ENCODE measurements at places on chromosomes 4 and X. TPM values are rescaled to one million over a fixed set of nuclear protein-coding genes. Genes with fewer than 3 reads are reported as not detected.

- no peak for DNase-seq
Observed at GRCh38 chrX:108178143-108178498, 86.5 kb downstream of the ATG4A start.

DNA sequence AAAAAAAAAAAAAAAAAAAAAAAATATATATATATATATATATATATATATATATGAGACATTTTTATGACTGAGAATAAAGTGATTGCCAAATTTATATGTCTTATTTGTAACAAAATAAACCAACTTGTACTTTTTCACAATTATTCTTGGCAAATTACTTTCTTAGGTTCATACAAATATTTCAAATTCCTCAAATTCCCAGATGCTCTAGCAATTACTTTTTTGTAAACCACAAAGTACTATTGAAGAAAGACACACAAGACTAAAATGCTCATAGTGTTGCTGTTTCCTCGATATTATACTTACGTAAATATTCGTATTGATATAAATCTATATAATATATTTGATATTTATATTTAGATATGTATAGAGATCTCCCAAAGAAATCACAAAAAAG is 390.0 kb downstream of the FAT4 start:
- peak; percentile 7 for DNase-seq

DNA sequence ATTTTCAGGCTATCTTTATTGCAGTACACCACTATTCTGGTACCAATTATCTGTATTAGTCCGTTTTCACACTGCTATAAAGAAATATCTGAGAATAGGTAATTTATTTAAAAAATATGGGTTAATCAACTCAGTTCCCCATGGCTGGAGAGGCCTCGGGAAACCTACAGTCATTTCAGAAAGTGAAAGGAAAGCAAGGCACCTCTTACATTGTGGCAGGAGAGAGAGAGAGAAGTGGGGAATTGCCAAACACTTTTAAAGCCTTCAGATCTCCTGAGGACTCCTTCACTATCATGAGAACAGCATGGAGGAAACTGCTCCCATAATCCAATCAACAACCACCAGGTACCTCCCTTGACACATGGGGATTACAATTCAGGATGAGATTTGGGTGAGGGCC is 54.7 kb downstream of the AMER1 start:
- DNase-seq = no peak

CYSLTR1 gene
- total RNA-seq = not detected

VSIG1 gene
- total RNA-seq = not detected

DNA sequence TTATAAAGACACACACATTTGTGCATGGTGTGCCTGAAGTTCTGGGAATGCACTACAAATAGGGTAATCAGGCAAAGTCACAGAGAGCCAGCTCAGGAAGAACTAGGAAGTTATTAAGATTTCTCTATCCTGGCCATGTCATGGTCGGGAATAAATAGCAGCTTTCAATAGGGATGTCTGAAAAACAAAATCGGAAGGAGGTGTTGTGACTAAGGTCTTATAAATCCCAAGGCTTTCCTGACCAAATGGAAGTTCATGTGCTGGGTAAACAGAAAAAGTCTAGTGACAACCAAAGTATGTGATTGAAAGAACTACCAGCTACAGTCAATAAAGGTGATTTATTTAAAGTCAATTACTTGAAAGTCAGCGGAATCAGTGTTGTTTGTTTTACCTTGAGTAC is 262.5 kb upstream of the HS3ST1 start:
- peak; percentile 49 for DNase-seq

- DNase-seq = peak; percentile 0
Observed at GRCh38 chrX:38985375-38985774, 184.1 kb downstream of the MID1IP1 start.

DNA sequence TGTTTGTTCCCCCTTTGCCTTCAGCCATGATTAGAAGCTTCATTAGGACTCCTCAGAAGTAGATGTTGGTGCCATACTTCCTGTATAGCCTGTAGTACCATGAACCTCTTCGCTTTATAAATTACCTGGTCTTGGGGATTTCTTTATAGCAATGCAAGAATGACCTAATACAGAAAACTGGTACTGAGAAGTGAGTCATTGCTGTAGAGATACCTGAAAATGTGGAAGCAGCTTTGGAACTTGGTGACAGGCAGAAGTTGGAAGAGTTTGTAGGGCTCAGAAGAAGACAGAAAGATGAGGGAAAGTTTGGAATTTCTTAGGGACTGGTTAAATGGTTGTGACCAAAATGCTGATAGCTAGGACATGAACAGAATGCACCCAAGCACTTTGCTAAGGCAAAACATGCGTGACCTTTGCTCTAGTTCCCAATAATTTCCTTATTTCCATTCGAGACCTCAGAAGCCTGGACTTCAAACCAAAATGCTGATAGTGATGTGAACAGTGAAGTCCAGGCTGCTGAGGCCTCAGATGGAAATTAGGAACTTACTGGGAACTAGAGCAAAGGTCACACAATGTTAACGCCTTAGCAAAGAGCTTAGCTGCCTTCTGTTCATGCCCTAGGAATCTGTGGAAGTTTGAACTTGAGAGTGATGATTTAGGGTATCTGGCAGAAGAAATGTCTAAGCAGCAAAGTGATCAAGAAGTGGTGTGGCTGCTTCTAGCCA is 3.0 kb upstream of the USP46 start:
- no peak for DNase-seq

- DNase-seq = no peak
Observed at GRCh38 chrX:44039556-44039955, 66.4 kb upstream of the NDP start.

FDCSP gene
- not detected for total RNA-seq

- peak; percentile 71 for DNase-seq
Observed at GRCh38 chr4:151806511-151806927, 45.7 kb upstream of the GATB start.

All from HT1080 (cell line).